ENCODE measurements at places on chromosomes 2 and 18.

- DNase-seq, result no peak
These were observed 9.1 kb downstream of the MOCOS start for GRCh38 chr18:36196238-36196995.

DNA sequence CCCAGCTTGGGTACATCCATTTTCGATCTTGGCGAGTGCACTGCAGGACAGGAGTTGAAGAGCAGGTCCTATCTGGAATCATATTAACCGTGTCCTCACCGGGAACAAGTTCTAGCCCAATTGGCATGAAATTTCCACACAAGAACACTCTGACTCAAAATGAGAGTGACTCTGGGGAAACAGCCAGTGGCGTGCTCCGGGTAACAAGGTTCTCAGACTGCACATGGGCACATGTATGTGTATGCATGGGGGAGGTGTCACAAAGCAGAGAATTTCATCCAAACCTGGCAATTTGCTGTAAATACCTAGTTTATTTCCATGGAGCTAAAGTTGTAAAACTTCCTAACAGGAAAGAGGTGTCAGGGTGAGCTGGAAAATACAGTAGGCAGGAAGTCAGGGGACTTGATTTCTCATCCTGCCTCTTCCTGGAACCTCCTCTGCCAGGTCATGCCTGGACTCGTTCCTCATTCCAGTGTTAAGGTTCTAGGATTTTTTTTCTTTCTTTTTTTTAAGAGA, 1.7 kb downstream of the TUBB6 start:
- DNase-seq, result no peak

DNA sequence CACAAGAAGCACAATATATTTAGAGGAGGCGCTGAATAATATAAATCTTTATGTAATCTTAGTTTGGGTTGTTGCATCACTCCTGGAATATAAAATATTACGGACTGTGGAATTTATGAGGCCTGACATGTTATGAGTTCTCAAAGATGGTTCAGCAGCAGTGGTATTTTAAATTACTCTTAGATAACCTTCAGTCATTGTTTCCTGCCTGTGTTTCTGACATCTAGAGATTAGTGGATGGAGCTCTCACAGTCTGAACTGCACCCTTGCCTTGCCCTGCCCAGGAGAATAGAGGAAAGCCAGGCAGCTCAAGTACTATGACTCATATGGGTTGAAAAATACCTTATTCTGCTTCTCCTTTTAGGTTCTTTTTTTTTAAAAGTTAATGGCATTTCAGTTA, 70.0 kb downstream of the ACSL3 start:
- DNase-seq, result no peak

DNA sequence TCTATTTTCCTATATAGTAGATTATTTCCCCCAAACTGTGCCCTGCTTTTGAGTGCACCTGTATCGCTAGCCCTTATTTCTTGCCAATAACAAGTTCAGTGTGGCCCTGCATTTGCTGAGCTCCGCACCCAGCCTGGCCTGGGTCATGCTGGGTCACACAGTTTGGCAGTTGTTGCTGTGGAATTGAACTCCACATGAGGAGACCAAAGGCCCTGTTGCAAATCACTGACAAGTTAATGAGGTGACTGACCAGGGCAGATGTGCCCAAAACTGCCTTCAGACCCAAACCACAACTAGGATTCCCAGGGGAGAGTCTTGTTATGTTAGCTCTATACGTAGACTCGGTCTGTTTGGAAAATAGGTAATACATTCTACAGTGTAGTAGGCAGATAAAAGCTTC, 31.0 kb downstream of the COL4A4 start:
- DNase-seq, result no peak

- DNase-seq, result peak; percentile 87
These were observed 202.4 kb downstream of the PIK3C3 start for GRCh38 chr18:42157420-42157819.

DNA sequence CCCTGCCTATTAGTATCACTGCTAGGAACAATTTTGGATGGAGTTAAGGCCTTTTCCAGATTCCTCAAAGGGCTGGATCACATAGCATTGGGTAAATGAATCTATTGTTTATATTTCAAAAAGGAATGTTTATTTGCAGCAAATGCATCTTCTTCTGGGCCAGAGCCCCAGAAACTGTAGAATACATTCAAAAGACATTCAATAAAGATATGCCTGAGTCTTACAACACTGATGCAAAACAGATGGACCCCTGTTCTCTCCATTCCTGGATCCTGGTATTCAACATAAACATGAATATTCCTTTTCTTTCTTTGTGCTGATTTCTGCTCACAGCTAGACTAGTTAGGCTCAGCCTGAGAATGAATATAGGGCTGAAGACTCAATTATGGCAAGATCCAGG, 227.2 kb upstream of the KLHL29 start:
- DNase-seq, result no peak

DNA sequence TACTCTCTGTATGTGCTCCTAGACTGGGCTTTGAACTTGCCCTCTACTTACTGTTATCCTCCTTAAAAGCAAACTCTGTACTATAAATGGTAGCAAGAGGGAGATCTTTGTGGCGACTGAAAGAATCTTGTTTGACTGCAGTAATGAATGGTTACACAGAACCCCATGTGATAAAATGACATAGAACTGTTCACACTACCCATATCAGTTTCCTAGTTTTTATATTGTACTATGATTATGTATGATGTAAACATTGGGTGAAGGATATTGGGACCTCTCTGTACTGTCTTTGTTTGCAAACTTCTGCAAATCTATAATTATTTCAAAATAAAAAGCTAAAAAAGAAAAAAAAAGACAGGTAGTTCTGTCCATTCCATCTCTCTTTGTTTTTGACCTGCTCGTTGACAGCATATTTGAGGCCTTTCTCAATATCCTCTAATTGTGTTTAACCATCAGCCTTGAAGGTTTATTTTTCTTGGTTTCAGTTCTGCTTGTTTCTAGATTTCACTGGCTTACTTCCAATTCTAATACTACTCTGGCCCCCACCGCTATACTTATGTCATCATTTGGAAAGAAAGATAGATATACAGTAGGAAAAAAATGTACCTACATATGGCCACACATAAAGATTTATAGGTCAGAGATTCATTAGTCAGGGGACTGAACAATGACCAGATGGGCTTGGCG, 79.2 kb upstream of the MYO3B start:
- no peak for DNase-seq

- DNase-seq, result no peak
These were observed 120.1 kb upstream of the CCDC195 start for GRCh38 chr2:224836263-224836662.

- DNase-seq, result no peak
These were observed 110.9 kb upstream of the SP3 start for GRCh38 chr2:174076040-174076439.

- peak; percentile 1 for DNase-seq
These were observed 15.0 kb downstream of the GLI2 start for GRCh38 chr2:120750488-120751210.

GRCh38 chr18:38019292-38019691, 453.7 kb upstream of the CELF4 start:
- no peak for DNase-seq

GRCh38 chr2:120840795-120841487, 105.3 kb downstream of the GLI2 start:
- DNase-seq, result no peak

GRCh38 chr2:196125596-196125995, 45.8 kb downstream of the STK17B start:
- no peak for DNase-seq

DNA sequence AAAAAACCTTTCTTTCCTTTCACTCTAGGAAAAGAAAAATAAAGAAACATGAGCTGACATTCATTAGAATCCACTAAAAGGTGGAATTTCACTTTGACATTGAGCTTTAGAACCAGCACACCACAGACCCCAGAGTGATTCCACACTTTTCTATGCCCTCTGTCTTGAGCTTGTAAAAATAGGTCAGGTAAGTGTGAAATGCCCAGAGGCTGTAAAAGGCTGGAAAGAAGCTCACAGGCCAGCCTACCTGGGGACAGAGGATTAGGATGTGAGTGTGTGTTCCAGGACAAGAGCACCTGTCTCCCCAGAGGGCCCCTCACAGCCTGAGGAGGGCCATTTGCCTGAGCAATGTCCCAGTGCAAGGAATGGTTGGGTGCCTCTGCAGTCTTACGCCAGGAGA, 56.3 kb upstream of the MYO3B start:
- DNase-seq, result no peak

- DNase-seq, result no peak
These were observed 4.6 kb downstream of the RPS27A start for GRCh38 chr2:55236992-55237543.

DNA sequence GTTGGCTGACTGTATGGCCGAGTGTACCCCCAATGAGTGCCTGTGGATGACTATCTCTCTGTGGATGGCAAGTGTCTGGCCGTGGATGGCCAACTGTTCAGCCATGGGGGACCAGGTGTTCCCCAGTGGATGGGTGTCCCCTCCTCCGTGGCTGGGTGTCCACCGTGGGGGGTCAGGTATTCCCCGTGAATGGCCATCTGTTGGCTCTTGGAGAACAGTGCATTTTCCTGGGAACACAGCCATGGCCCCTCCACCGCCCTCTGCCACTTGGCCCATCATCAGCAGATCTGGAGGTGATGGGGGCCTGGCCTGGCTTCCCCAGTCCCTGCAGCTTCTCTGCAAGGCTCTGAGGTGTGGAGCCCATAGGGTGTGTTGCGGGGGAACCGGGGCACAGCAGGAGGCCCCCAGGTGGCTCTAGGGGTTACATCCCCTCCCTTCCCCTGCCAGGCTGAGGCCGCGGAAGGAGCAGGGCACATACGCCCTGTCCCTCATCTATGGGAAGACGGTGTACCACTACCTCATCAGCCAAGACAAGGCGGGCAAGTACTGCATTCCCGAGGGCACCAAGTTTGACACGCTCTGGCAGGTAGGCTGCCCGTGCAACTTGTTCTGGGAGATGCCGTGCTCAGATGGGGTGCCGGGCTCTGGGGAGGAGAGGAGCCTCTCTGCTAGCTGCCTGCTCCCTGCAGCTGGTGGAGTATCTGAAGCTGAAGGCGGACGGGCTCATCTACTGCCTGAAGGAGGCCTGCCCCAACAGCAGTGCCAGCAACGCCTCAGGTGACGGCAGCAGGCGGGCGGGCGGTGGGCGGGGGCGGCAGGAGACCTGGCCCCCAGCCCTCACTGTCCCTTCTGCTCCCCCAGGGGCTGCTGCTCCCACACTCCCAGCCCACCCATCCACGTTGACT, 19.3 kb downstream of the ZAP70 start:
- no peak for DNase-seq

DNA sequence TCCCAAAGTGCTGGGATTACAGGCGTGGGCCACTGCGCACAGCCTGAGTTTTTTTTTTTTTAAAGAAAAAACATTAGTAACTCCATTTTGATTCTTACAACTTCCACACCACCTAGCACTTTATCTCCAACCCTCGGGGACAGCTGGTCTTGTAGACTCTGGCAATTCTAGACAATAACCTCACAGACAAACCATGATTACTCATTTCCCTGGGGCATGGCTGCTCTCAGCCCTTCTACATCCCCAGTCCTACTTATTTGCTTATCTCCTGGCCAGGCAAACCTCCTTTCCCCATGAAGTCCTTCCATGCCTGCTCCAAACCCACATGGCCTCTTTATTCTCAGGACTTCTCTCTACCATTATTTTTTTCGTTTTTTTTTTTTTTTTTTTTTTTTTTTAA, 91.1 kb downstream of the ACTR3 start:
- DNase-seq, result no peak

DNA sequence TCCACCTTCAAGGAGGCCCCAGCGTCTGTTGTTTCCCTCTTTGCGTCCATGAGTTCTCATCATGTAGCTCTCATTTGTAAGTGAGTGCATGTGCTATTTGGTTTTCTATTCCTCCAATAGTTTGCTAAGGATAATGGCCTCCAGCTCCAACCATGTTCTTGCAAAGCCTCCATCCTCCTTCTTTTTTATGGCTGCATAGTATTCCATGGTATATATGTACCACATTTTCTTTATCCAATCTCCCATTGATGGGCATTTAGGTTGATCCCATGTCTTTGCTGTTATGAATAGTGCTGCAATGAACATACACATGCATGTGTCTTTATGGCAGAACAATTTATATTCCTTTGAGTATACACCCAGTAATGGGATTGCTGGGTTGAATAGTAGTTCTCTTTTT, 73.0 kb upstream of the NFU1 start:
- no peak for DNase-seq

GRCh38 chr2:145085612-145086011, 565.7 kb upstream of the ZEB2 start:
- DNase-seq, result no peak

DNA sequence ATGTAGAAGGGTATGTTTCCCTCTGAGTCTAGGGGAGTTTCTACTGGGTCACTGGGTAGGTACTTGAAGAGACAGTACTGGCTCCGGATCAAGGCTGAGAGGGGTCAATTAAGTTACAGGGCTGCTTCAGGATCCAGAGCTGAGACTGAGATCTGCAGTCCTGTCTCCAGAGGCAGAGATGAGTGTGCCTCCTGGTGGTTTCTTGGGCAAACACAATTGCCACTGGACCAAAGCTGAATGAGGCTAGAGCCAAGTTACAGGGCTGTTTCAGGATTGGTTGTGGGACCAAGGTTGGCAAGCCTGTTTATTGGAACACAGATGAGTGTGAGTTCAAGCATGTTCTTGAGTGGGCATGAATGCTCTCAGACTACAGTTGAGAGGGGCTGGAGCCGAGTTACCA, 157.9 kb downstream of the ADCYAP1 start:
- no peak for DNase-seq

DNA sequence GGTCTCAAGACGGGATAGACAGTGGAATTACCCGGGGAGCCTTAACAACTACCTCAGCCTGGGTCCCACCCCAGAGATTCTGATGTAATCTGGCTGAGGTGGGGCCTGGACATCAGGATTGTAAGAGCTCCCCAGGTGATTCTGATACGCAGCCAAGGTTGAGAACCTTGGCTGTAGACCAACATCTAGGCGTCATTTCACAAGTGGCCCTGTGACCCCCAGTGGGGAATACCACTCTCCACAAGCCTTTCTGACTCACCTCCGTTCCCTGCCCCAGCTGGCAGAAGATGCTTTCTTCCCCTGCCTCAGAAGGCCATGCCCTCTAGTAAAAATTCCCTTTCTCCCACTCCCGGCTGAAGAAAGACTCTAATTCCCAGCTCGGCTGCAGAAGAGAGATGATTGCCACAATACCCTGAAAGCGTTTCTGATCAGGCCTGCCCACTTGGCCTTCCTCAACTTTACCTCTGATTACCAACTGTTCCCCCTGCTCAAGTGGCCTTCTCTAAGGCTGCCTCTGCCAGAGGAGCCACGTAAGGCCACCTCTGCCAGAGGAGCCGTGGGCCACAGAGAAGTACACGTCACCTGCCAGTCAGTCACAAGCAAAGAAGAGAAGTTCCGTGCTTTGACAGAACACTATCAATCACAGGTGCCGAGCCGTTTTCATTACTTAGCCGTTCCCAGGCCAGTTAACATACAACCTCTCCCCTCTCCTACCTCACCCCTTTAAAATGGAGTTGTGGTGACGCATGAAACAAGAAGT, 116.8 kb upstream of the PKDCC start:
- no peak for DNase-seq

Data from WERI-Rb-1 (cell line).